ENCODE measurements at places on chromosomes 5 and 9. TPM values are rescaled to one million over a fixed set of nuclear protein-coding genes. Genes with fewer than 3 reads are reported as not detected.

The CDC20B gene
- not detected for total RNA-seq

The ADAMTS2 gene
- total RNA-seq: 44.5 TPM

The NR4A3 gene
- total RNA-seq: under 0.01 TPM

The TAF11L10 gene
- total RNA-seq: not detected

The CAVIN4 gene
- 1.3 TPM for total RNA-seq

The PAEP gene
- total RNA-seq: not detected

The ADAMTS16 gene
- 2.6 TPM for total RNA-seq

The MTX3 gene
- total RNA-seq: 13.2 TPM

The GABRA1 gene
- not detected for total RNA-seq

The FOXD4L3 gene
- not detected for total RNA-seq

The IGFBPL1 gene
- not detected for total RNA-seq

The NDUFS4 gene
- total RNA-seq: 80.2 TPM

All from fibroblast of villous mesenchyme (primary cell).